Sigmoid colon (tissue), 7 donors: ENCODE measurements at places on chromosomes 11 and 22. TPM values are rescaled to one million over a fixed set of nuclear protein-coding genes. Genes with fewer than 3 reads are reported as not detected.

The MISFA gene
- polyA plus RNA-seq, result 3.7 TPM

The OR9Q2 gene
- not detected for polyA plus RNA-seq

GRCh38 chr11:74460065-74460464, 7.3 kb downstream of the KCNE3 start:
- no peak for DNase-seq

- no peak for DNase-seq
Measured at GRCh38 chr22:37455896-37456295, 28.6 kb upstream of the ELFN2 start.

DNA sequence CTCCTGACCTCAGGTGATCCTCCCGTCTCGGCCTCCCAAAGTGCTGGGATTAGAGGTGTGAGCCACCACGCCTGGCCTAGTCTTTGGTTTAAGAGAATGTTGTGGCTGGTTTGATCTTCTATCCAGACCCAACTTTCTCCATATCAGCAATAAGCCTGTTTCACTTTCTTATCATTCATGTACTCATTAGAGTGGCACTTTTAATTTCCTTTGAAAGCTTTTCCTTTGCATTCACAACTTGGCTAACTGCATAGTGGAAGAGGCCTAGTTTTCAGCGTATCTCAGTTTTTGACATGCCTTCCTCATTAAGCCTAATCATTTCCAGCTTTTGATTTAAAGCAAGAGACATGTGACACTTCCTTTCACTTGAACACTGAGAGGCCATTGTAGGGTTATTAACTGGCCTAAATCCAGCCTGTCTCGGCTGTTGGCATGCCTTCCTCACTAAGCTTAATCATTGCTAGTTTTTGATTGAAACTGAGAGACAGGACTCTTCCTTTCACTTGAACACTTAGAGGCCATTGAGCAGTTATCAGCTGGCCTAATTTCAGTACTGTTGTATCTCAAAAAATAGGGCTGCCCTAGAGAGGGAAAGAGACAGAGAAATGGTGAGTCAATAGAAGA, 13.1 kb upstream of the RPL3 start:
- no peak for DNase-seq

- DNase-seq, result peak; percentile 91
Measured at GRCh38 chr22:45994491-45995404, 17.8 kb upstream of the WNT7B start.

DNA sequence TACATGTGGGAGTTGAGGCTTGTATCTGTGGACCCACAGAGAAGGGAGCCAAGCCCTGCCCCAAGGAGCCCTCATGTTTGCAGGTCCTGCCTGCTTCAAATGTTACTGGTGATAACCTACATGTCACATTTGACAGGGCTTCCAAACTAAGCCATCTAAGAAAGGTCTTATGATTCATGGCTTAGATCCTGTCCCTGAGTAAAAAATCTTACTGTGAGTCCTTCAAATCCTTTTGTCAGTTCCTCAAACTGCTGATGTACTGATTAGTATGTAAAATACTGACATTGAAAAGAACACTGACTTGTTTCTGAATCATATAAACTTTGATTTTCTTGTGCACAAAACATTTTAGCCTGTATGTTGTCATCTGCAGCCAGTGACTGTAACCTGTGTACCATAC, 1.0 kb upstream of the PANX1 start:
- no peak for DNase-seq
